Activated naive CD4-positive, alpha-beta T cell treated with anti-CD3 and anti-CD28 coated beads, Interleukin-2, amount 50 U/mL, for 16 hours (primary cell): ENCODE measurements at places on chromosomes 1 and 21.

- no peak for DNase-seq
These were observed 179.3 kb downstream of the KAZN start for GRCh38 chr1:14777516-14778506.

DNA sequence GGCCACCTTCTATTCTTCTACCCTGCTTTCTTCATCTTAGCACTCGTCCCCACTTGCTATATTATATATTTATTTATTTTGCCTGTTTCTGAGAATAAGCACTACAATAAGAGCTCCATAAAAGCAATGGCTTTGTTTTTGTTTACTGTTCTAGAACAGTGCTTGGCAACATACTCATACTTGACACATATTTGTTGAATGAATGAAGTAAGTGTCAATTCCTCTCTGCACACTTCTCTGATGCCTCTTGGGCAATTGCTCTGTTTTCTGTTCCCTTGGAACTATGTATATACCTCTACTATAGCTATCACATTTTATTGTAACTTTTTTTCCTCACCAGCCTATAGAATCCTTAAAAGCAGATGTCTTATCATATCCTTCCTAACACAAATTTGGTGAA is 7.5 kb upstream of the SLC19A2 start:
- no peak for DNase-seq

DNA sequence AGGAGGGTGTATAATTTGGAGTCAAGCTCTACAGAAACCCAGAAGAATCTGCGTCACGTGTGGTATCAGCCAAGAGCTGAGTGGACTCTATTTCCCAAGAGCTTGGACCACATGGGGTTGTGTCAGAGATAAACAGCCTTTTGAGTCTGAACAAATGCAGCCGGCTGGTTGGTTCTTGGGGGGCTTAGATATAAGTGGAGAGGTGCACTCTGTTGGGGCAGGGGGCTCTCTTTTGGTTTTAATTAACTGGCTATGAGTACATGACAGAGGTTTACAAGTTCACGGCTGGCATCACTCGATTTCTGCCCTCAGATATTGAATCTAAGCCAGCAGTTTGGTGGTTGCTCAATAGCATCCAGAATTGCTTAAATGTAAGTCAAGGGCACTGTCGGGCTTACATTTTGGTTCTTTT is 501 bp upstream of the MRAP start:
- no peak for DNase-seq

DNA sequence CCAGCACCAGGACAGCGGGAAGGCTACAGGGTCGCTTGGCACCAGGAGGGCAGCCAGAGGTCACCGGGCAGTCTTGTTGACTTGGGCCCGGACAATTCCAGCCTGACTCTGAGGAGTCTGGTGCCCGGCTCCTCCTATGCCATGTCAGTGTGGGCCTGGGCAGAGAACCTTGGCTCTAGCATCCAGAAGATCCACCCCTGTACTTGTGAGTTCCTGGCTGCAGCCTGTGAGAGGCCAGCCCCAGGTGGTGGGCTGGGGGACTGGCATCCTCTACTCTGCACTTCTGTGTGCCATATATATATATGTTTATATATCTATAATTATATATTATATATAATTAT is 11.6 kb upstream of the PTPN7 start:
- no peak for DNase-seq

DNA sequence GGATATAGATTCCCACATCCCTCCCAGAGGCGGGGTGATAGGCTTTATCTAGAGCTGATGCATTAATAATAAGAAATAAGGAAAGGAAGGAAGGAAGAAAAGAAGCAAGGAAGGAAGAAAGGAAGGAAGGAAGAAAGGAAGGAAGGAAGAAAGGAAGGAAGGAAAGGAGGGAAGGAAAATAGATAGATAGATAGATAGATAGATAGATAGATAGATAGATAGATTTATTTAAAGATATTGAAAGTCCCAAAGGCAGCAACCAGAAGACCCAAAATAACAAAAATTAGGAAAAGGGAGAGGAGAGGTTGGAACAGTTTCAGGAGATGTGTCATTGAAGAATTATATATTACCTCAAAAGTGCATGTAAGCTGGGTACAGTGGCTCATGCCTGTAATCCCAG is 12.2 kb upstream of the SLC26A9 start:
- DNase-seq: no peak

DNA sequence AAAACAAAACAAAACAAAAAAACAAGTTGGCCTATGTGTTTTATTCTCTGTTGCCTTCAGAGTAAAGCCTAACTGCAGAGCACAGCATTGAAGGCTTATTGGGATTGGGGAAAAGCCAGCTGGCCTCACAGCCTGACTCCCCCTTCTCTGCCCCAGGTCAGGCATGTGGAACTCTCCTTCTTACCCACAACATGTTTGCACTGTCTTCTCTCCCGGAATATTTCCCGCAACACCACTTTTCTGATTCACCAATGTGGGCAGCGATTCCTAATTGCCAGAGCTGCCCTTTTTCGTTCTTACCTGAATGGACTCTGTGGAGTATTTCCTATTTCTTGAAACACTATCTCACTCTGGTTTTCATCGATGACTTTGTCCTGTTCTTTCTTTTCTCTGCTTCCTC is 2.8 kb upstream of the TARBP1 start:
- DNase-seq: no peak

DNA sequence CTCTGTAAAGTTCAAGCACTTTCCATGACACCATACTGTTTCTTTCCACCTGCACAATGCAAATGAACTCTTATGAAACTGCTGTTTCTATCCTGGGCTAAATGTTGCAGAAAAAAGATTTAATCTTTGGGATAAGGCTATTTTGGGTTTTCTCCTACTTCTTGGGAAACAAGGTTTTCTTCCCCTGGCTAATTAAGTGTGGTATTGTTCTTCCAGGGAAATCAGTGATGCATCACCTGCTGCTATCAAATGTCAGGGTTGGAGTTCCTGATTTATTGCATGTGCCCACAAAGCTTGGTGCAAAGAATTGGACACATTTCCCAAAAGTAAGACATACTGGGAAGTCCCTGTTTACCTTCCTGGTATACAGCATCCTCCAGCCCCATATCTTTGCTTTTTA is 6.0 kb upstream of the RGS4 start:
- DNase-seq: no peak

DNA sequence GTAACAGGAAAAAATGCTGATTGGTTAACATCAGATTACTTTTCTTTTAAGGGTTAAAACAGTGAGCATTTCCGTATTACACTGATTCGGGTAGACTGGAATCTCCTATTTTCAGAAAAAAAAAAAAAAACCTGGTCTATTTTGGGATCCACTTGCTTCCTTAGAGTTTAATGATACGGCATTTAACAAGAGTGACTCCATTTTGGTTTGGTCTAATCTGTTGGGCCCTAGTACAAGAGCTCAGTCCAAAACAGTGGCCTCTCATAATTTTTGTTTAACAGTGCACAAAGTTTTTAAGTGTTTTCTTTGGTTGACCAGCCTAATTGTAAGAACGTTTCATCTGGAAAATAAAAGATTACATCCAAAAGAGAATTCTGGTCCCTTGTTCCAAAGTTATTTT is 120.2 kb downstream of the NRDC start:
- no peak for DNase-seq

DNA sequence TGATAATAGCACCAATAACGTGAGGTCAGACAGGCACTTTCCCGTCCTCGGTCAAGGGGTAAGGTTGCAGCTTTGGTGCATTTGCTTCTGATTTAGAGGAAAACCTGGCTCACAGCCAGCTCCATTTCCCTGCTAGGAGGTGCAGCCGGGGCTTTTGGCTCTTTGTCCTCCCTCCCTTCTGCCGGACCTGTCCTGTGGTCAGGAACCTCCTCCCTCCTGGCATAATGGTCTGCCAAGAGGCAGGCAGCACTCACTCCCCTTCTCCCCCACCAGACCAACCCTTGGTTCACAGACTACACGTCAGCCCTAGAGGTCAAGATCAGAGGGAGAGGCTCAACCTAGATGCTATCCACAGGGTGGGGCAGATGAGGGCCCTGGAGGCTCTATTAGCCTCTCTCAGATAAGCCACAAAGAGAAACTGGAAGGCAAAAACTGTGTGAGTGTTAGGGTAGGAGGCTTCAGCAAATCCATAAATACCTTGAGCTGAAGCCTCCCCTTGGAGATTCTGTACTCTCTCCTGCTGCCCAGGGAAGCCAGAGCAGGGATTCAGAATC is 64.8 kb downstream of the PLXNA2 start:
- DNase-seq: no peak
